ENCODE measurements at places on chromosomes 1 and 21.

- no peak for DNase-seq
These were observed 93.6 kb downstream of the ZNF281 start for GRCh38 chr1:200316148-200316803.

GRCh38 chr1:194341587-194341986, 1155.2 kb upstream of the B3GALT2 start:
- DNase-seq, result no peak

DNA sequence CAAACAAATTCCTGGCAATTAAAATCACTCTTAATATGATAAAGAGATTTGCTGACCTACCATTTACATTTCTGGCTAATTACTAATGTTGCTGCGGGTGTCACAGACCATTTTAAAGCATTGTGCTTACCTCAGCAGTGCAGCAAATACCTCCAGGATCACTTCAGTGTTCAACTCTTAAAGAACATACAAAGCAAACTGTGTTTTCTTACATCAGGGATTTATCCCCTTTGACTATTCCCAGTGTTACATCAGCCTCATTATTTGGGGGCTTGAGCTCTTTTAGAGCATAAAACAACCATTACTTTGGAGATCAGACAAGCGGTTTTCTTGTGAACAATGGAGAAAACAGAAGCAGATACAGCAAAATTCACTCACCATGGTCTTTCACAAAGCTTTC, 185.4 kb downstream of the LYPLAL1 start:
- DNase-seq, result no peak

GRCh38 chr1:231020816-231021215, 19.2 kb downstream of the FAM89A start:
- no peak for DNase-seq

DNA sequence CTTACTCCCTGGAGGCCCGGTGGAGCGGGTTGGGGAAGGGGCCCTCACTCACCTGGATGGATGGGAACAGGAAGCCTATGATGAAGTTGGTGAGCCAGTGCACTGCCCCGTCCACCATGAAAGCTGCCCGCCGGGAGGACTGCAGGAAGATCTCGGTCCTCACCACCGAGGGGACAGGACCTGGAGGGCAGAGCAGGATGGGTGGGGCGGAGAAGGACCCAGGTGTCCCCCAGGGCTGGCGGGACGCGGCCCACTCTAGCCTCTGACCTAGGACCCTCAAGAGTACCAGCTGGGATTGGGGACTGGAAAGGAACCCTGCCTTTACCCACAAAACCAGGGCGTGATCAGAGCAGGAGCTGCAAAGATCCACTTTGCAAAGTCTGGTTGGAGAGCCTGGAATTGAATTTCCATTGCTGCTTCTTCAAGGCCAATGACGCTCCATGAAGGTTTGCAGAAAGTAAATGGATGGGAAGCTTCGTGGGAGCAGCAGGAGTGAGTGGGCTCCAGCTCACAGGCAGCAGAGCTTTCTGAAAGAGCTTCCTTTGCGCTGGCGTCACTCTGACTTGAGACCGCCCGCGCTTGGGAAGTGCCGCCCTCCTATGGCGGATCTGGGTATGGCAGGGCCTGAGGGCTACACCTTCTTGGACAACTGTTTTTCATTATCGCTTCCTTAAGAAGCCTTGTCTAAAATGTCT, 21.4 kb downstream of the SLC2A7 start:
- peak; percentile 63 for DNase-seq
